ENCODE measurements at places on chromosomes 2 and 18.

GRCh38 chr2:23269747-23270146, 115.2 kb upstream of the KLHL29 start:
- DNase-seq: no peak

- no peak for DNase-seq
These were observed 6.6 kb upstream of the KLHL30 start for GRCh38 chr2:238131761-238132462.

DNA sequence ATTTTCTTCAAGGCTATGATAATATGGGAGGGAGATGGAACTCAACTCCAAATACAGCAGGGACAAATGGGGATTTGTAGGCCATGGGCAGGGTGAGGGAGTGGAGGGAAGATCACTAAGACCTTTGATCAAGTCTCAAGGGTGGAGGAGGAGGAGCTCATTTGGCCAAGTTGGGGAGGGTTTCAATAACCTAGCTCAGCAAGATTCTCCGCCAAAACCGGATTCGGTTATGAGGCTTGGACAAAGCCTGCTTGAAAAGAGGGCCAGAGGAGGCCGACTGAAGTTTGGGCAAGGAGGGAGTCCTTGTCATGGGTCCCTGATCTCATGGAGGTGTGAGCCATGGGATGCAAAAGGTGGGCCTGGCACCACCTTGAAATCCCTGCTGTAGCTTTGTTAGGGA, 68.8 kb downstream of the TSN start:
- no peak for DNase-seq

DNA sequence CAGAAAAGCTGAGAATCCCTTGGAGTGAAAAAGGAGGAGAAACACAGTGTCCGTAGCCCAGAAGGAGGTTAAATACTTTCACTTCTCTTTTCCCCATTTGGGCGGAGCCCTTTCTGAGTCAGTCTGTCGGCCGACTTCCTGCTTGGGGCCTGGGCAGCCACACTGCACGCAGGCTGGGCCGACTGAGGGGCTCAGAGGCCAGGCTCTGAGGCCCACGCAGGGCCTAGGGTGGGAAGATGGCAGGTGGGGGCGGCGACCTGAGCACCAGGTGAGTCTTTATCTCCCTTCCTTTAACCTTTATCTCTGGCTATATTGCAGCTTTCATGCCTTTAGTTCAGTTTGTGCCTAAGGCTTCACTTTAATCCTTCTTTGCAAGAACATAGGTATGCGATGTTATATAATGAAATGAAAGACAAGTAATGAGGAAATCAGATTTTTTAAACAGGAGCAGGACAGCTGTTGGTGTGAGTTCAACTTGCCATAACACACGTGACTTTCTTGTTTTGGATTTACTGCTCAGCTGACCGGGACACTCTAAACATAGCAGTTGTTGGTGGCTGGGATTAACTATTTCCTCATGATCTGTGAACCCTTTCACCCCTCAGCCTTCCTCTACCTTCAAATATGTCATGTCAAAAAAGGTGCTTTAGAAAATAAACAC, at the start of gene SP100:
SP100 (plus strand) TSS at position 141 of the 661 bp plus-strand sequence; CDS start at position 237, 96 bp downstream.
- no peak for DNase-seq

GRCh38 chr2:54666634-54667265, 56.7 kb upstream of the EML6 start:
- DNase-seq: no peak

DNA sequence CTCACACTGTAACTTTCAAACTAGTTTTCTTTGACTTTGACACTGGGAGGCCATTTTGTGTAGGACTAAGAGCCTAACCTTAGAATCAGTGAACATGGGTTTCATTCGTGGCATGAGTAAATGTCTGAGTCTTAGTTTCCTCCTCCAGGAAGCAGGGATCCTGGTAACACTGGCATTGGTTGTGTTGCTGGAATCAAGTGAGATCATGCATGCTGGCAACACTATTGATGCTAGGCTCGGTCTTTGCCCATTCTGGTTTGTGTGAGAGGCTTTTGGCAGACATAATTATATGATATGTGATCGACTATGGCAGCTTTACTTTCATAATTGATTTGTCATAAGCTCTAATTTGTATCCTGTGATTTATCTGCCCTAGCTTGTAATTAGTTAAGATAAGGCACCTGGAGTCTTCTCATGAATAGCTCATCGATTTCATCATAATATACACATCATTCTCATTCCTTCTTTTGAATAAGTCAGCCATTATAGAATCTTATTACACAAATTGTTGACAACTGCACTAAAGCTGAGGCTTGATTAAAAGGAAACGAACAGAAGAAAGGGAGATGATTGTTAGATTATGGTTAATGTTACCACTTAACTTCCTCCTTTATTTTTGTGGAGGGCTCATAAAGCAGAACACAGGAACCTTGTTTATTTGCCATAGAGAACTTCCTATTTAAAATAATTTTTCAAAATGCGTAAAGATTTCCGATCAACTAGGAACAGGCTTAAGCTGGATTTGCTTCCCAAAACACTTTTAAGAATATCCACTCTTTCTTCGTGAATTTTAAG, 12.6 kb downstream of the PPP1R1C start:
- DNase-seq: no peak

GRCh38 chr18:67260841-67261240, 255.7 kb downstream of the DSEL start:
- no peak for DNase-seq

DNA sequence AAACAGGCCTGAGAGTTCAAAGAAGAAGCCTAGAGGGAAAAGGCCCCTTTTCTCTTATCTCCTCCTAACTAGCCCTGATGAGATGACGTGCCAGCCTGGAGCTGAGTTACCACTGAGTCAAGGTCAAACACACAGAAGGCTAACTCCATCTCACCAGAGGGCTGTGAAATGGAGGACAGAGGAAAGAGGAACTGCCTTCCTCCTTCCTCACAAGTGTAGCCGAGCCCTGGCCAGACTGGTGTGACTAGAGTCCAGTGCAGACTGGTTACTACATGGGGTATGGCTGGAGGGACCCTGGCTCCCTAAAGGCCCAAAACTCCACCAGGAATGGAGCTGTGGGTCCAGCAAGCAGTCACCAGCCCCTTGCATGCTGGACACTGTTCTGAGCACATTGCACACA, 35.7 kb upstream of the GYPC start:
- DNase-seq: no peak

GRCh38 chr2:188969236-188969635, 4.9 kb upstream of the COL3A1 start:
- DNase-seq: no peak

GRCh38 chr2:143262389-143262788, 133.2 kb downstream of the ARHGAP15 start:
- DNase-seq: no peak

GRCh38 chr2:152450176-152450575, 115.2 kb downstream of the FMNL2 start:
- no peak for DNase-seq

- no peak for DNase-seq
These were observed 11.7 kb upstream of the C18orf63 start for GRCh38 chr18:74303936-74304335.

DNA sequence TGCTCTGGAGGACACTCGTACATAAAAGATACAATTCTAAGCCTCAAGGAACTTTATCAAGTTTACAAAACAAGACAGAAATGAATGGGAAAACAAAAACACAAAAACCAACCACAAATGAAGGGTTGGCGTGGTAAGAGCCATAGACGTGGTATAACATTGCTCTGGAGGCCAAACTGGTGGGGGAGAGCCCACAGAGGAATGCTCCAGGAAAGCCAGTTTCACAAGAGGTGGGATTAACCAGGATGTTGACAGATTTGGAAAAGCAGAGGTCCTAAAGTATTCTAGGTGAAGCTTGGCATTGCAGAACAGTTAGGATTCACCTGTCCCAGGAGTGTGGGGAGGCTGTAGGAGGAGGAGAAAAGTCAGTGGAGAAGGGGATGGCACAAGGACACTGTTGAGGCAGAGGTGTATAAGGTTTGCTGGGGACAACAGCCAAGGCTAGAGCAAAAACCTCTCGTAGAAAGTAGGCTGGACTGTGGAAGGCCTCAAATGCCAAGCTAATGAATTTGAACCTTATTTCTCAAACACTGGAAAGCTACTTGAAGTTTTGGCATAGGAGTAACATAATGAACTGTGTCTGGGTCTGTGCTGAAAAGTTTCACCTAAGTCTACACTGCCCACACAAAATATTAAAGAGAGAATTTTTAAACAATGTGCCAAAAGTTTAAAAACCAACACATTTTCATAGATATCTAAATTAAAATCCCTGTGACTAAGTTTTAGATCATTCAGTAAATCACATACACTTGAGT, 135.1 kb downstream of the THADA start:
- no peak for DNase-seq

GRCh38 chr18:57576316-57576715, 10.2 kb downstream of the FECH start:
- DNase-seq: peak; percentile 69

DNA sequence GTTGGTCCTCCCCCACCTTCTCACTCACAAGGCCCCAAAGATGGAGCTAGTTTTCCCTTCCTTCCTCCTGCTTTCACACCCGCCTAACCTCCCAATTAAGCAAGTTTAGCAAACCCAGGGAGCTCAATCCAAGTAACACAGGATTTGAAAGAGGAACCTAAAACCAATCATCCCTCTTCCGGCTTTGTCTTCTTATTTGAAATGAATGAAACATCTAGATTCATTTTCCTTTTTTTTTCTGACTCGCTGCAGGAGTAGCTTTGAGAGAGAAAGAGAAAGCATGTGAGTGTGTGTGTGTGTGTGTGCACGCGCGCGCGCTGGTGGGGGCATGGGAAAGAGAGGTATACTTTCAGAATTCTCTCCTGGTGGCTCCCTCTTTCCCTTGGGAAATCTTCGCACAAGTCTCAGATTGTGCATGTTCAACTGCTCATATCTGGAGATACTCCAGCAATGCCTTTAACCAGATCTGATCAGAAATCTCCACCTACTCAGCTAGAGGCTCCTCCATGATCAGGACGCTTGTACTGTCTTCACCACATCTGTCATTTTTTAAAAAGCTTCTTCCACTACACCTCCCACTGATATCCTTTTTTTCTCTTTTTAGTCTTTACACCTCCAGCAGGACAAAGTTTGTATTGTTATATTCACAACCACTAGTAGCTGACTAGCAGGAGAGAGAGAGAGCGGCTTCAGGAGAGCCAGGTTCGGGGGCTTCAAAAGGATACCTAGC, 1.7 kb downstream of the SLC8A1 start:
- DNase-seq: peak; percentile 79

DNA sequence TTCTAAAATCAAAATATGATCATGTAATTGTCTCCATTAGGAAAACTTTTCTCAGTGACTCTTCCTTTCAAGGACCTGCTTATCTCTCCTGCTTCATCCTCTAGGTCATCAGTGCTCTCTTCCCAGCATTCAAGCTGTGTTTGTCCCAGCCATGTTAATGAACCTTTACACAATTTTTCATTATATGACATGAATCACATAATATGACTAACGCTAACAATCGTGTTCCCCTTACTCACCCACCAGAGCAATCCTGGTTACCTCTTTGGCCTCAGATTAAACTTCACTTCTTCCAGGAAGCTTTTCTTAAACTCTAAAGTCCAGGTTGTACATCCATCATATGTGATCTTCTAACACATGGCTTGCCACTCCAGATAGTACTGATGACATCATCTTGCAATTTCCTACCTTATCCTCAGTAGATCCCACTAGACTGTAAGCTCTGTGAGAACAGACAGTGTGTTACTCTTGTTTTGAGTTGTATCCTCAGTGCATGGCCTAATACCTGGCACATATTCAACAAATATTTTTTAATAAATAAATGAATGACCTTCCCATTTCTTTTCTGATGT, 882.9 kb upstream of the ZEB2 start:
- no peak for DNase-seq

GRCh38 chr2:179107737-179108136, 57.8 kb upstream of the CCDC141 start:
- no peak for DNase-seq

DNA sequence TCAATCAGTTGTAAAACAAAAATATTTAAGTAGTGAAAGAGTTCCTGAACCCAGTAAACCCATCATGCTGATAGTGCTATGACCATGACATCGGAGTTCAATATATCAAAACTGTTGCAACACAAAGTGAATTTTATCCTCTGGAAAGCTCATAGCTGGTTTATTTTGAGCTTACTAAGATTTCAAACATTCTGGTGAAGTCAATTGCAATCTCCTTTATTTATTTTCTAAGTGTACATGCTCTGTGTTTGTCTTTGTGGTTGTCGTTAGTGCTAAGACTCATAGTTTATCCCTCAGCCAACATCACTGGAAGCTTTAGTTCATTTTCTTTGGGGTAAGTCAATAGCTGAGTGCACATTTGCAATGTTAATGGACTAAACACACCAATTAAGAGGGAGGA, 91.9 kb downstream of the QPCT start:
- DNase-seq: no peak

DNA sequence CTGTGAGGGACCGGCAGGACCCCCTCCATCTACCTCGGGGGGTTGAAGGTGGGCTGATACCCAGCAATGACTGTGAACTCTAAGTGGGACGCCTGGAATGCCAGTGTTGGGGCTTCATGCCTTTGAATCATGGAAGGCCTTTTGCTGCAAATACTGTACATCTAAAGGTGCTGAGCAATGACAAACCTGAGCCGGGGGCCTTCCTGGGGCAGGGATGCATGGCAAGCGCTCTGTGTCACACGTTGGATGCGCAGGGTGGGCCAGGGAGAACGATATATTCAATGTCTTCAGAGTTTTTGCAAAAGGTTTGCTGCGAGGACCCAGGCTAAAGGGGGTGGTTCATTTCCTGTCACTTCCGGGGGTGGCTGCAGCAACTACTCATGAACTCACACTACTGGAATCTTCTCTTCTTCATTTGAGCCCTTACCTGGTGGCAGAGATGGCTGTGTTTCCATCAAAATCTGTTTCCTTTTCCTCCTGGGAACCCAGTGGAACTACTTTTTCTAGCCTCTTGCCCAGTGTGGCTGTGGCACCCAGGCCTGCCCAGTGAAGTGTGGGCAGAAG, 24.1 kb upstream of the INHBB start:
- no peak for DNase-seq

DNA sequence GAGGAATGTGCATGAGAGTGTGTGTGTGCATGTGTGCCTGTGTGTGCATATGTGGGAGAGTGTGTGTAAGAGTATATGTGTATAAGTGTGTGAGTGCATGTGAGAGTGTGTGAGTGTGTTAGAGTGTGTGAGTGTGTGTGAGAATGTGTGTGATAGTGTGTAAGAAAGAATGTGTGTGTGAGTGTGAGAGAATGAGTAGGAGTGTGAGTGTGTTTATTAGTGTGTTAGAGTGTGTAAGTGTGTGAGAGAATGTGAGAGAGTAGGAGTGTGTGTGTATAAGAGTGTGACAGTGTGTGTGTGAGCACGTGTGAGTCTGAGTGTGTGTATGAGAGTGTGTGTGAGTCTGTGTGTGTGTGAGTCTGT, 21.2 kb downstream of the GYPC start:
- no peak for DNase-seq

DNA sequence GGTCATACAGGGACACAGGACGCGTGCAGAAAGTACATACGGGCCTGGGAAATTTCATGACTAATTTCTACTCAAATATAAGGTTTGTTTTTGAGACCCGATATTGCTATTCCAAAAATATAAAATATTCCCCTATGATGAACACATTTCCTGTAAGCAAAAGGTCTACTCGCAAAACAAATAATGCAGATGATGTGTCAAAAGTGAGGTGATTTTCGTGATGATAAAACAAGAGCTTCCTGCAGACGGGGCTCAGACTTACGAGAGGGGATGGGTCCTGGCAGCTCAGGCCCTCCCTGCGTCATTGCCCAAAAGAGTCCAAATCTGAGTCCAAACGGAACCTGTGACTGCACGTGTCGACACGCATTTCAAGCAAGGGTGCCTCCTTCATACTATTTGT, 62.7 kb downstream of the MBP start:
- no peak for DNase-seq

- DNase-seq: no peak
These were observed 327.1 kb downstream of the EPHA4 start for GRCh38 chr2:221245045-221245444.

- no peak for DNase-seq
These were observed 1.2 kb downstream of the CFLAR start for GRCh38 chr2:201116959-201117734.
